Effector memory CD8-positive, alpha-beta T cell (primary cell): ENCODE measurements at places on chromosomes 3 and 15.

DNA sequence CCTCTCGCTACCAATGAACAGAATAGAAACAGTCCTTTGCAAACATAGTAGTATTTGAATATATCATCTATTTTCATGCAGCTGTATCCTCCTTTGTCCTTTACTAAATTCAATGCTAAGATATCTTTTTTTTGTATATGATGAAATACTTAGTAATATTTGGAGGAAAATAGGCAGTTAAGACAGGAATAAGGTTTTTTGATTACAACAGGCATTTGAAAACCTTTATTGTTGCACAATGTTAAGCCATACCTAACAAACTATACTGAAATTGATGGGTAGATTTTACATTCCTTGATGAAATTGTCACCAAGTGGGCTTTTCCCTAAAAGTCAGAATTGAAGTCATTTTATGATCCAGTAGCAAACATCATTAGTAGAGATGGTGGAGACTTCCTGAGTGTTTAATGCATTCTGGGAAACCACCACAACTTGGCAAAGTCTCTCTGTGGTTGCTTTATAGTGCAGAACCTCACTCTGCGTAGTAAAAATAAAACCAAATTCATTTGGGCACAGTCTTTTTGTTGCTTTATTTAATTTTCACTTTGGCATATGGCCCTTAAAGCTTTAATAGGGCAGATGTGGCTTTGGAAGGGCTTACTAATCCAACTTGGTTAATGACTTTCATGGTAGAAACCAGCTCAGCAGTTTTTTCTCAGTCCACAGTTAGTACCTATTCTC is 216.0 kb downstream of the DIPK2A start:
- DNase-seq: no peak

DNA sequence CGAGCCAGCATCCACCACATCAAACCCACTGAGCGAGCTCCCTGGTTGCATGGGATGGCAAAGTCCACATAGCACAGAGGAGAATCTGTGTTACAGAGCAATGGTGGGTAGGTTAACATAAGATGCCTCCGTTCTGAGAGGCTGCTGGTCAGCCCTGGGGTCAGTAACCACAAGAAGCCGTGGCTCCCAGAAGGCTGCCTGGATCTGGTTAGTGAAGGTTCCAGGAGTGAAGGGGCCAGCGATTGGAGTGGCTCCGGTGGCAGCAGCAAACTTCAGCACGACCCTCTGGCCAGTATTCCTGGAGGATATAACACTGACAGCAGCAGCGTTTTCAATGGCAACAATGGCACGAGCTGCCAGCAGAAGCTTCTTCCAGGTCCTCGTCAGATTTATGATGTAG is 18.4 kb upstream of the PIGZ start:
- DNase-seq: no peak

DNA sequence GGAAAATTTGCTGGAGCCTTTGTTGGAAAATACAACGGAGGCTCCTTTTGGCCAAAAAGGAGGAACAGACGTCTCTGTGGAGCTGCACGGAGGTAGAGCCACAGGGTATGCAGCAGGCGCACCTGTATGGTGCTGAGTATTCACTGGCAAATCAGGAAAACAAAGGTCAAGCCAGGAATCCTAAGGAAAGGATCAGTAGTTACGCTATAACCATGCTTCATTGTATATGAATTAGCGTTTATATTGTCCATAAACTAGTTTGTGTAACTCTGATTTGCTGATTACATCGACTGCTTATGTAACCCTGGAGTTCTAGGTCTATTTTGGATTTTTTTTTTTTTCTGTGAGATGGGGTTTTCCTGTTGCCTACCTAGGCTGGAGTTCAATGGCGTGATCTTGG is 45.4 kb downstream of the LPP start:
- DNase-seq: no peak

DNA sequence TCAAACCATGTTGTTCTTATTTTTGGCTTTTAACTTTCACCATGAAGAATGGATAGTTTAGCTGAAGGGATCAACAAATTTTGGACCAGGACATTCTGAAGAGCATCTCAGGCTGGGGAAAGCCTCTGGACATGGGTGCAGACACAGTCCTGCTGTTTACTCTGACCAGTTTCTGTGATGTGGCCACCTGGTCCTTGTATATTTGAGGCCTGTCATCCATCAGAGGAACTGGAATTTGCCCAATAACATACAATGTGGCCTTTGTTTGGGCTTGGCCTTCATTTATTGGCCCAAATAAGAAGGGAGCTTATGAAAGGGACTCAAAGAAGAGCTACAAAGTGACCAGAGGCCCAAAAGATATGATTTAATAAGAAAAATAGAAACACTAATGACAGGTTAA is 127.9 kb downstream of the MYRIP start:
- no peak for DNase-seq

- no peak for DNase-seq
Observed at GRCh38 chr15:76942331-76942730, 10.8 kb downstream of the RCN2 start.

DNA sequence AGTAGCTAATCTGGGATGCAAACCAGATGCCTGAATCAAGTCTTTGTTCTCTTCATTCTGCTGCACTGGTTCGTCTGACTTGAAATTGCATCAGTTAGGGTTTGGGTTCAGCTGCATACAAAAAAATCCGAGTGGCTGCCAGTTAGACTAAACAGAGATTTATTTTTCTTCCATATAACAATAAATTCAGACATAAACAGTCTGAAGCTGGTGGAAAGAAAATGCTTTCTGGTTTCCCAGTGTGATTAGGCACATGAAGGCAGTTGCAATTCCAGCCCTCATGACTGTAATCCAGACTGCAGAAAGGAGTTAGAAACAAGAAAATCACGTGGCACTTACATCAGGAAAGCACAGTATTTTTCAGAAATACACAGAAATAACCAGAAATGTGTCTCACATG is 930.7 kb downstream of the MCTP2 start:
- DNase-seq: no peak
